Endodermal cell (in vitro differentiated cells): ENCODE measurements at places on chromosomes 4 and X.
A peak's percentile ranks its signal among the peaks of the same experiment; 100 is the strongest.

DNA sequence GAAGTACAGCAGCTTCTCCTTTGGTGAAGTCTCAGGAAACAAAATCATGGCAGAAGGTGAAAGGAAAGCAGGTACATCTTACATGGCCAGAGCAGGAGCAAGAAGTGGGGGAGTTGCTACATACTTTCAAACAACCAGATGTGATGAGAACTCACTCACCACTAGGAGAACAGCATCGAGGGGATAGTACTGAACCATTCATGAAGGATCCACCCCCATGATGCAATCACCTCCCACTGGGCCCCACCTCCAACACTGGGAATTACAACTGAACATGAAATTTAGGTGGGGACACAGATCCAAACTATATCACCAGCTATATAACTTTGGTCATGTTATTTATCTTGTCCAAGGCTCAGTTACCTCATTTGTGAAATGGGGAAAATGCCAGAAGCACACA, 159.4 kb downstream of the OPHN1 start:
- peak; percentile 53 for DNase-seq

GRCh38 chr4:120053911-120054310, 12.7 kb downstream of the MAD2L1 start:
- no peak for DNase-seq

DNA sequence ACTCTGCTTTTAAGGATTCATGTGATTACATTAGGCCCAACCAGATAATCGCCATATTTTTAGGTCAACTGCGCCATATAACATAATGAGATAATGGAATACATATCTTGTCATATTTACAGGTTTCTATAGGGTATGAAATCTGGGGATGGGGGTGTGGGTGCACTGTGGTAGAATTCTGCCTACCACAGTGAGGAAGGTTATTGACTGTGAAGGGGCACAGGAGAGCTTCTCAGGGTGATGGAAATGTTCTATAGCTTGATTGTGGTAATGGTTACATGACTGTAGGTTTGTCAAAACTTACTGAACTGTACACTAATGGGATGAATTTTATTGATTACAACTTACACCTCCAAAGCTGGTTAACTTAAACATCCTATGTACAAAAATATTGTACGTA, 15.9 kb downstream of the USP53 start:
- no peak for DNase-seq

- DNase-seq = peak; percentile 95
These were observed at the start of gene LRAT for GRCh38 chr4:154743683-154744340. LRAT (plus strand) TSS chr4:154744000; CDS start chr4:154744327, 327 bp downstream.

GRCh38 chr4:116389139-116389538, 696.2 kb downstream of the TRAM1L1 start:
- DNase-seq = no peak

DNA sequence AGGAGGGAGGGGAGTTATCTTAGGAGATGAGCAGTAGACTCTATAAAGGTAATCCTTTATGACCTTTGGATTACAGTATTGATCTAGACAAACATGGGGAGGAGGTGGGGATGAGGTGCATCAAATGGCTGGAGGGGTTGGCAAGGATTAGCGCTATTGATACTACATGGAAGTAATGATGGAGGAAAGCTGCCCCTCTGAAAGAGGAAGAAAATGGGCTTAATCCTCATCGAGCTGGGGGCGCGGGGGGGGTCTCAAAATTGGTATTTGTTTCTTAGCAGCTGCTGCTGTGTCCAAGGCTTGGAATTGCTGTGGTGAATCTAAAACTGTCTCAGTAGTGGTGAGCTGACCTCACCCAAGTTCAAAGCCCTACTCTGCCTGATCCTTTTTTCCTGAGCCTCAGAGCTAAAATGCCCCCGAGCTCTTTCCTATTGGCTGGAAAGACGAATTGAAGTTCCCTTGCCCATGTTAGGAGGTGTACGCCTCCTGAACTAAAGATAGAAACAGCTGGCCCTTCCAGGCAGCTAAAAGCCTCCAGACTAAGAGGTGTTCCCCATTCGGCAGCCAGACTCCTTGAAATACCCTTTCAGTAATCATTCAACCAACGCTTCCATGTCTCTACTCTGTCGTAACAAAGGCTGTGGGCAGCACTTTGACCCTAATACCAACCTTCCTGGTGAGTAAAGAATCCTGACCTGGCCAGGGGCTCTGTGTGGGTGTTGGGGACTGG, at the start of gene ITGB1BP2:
TSS of gene ITGB1BP2 (plus strand) at position 556 of the 730 bp plus-strand sequence. CDS start at position 613, 57 bp downstream.
- DNase-seq = no peak

- DNase-seq = no peak
These were observed 54.1 kb downstream of the BMP3 start for GRCh38 chr4:81084634-81085033.

- DNase-seq = no peak
These were observed 213.8 kb upstream of the FGF13 start for GRCh38 chrX:138925330-138925729.

DNA sequence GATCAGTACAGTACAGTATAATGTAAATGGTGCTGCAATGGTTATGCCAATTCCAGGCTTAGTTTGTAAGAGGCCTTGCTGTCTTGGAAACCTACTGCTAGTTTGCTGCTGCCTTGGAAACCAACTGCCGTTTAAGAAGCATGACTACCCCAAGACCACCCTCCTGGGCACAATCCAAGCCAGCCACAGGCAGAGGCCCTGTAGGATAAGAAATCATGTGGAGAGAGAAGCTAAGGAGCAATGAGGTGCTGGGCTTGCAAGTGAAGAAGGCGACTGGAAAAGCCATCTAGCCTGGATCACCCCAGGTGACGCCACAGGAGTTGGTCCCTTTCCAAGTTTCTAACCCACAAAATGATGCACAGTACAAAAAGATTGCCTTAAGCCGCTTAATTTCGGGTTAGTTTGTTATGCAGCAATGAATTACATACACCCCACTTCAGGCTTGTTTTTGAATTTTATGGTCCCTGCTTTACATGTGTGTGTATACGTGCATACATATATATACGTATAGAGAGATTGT, 16.9 kb downstream of the ZFP42 start:
- DNase-seq = no peak
